ENCODE measurements at places on chromosomes 11 and 22. TPM values are rescaled to one million over a fixed set of nuclear protein-coding genes. Genes with fewer than 3 reads are reported as not detected.

OR51B5 gene
- total RNA-seq: not detected

GRCh38 chr11:117861151-117862018 lies 15.1 kb downstream of the FXYD6 start:
- peaks cover 20% of the 10 kb centered on the region for H3K27me3 ChIP-seq
- H3K4me1 ChIP-seq: peaks cover 17% of the 10 kb centered on the region
- peak overlapping the region; percentile 59 for H3K27ac ChIP-seq
- H3K4me3 ChIP-seq: peak overlapping the region; percentile 59
- H3K36me3 ChIP-seq: no peaks in the 10 kb centered on the region

DNA sequence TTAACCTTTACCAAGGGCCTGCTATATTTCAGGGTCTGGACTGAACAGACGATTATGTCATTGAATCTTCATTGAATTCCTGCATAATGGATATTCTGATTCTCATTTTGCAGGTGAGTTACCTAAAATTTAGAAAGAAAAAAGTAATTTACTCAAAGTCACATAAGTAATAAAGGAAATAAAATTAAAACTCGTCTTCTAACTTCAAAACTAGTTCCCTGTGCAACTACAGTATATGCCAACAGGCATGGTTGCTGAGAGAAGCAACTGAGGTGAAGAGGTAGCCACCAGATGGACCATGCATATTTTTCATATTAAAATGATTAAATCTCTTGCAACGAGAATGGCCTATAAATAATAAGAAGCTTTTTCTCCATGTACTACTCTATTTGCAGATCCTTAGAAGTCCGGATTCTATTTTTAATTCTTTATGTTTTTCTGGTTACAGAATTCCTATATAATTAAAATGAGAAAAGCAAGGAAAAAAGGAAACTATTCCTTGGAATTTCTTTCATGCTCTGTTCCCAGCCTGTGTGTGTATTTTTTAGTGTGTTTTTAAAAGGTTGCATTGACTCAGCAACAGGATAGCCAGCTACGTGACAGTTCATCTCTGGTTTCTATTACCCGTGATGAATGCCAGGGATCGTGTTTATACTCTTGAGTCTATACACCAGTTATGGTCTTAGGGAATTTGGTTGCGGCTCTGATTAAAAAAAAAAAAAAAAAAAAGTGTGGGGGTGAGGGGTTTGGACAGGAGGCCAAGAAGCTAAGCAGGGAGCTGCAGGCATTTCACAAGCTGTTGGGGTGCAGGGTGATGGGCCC lies 186.8 kb downstream of the ETS1 start:
- H3K4me3 ChIP-seq: no peak overlapping the region
- no peak overlapping the region for H3K27ac ChIP-seq
- H3K36me3 ChIP-seq: peaks cover 3% of the 10 kb centered on the region

- no peaks in the 10 kb centered on the region for H3K36me3 ChIP-seq
- H3K4me1 ChIP-seq: no peaks in the 10 kb centered on the region
- H3K27ac ChIP-seq: no peak overlapping the region
- no peak overlapping the region for H3K4me3 ChIP-seq
Measured at GRCh38 chr11:23653071-23653675, 792.9 kb upstream of the CCDC179 start.

- no peak overlapping the region for H3K4me3 ChIP-seq
- no peaks in the 10 kb centered on the region for H3K36me3 ChIP-seq
- no peak for DNase-seq
- H3K27ac ChIP-seq: no peak overlapping the region
- H3K27me3 ChIP-seq: no peaks in the 10 kb centered on the region
Measured at GRCh38 chr11:119506436-119506835, 83.5 kb upstream of the THY1 start.

DNA sequence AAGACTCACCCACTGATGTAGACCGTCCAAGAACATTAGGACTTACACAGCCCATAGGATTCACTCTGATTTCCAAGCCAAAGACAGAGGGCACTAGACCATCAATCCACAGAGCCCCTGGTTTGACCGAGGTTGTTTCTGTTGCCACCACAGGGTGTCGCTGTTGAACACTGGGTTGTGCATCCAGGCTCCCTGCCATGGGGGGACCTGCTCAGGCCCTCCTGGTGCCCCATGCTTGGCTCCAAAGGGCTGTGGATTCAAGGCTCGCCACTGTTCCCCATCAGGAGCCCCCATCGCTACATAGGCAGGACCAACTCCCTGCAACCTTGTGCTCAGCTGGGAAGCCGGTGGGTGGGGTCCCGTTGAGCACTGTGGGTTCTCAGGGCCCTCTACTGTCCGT lies 128.0 kb upstream of the ANO1 start:
- no peaks in the 10 kb centered on the region for H3K4me1 ChIP-seq
- no peak overlapping the region for H3K4me3 ChIP-seq
- DNase-seq: no peak
- no peaks in the 10 kb centered on the region for H3K27me3 ChIP-seq
- no peak overlapping the region for H3K27ac ChIP-seq
- no peaks in the 10 kb centered on the region for H3K36me3 ChIP-seq

OR5F1 gene
- not detected for total RNA-seq

FGF3 gene
- not detected for total RNA-seq

- H3K36me3 ChIP-seq: no peaks in the 10 kb centered on the region
- peak overlapping the region; percentile 68 for H3K4me3 ChIP-seq
- H3K27me3 ChIP-seq: peaks cover 23% of the 10 kb centered on the region
- H3K4me1 ChIP-seq: peaks cover 12% of the 10 kb centered on the region
- peak; percentile 66 for DNase-seq
Measured at GRCh38 chr11:72584293-72584938, 89.8 kb downstream of the PDE2A start.

DNA sequence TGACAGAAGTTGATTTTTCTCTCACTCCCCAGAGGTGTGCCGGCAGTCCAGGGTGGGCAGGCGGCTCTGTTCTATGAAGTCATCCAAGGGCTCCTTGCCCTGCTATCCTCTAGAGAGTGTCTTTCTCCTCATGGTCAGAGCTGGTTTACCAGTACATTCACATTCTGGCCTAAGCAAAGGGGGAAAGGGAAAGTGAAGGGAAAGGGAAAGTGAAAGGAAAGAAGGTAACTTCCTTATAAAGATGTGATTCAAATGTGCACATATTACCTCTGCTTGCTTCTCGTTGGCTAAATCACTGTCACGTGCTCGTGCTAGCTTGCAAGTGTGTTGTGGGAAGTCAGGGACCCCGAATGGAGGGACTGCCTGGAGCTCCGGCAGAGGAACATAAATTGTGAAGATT lies 2.9 kb upstream of the HTATIP2 start:
- peaks cover 2% of the 10 kb centered on the region for H3K27me3 ChIP-seq
- peak; percentile 37 for DNase-seq
- H3K4me3 ChIP-seq: peak overlapping the region; percentile 84
- peak overlapping the region; percentile 90 for H3K27ac ChIP-seq
- peaks cover 41% of the 10 kb centered on the region for H3K4me1 ChIP-seq
- peaks cover 9% of the 10 kb centered on the region for H3K36me3 ChIP-seq

DNA sequence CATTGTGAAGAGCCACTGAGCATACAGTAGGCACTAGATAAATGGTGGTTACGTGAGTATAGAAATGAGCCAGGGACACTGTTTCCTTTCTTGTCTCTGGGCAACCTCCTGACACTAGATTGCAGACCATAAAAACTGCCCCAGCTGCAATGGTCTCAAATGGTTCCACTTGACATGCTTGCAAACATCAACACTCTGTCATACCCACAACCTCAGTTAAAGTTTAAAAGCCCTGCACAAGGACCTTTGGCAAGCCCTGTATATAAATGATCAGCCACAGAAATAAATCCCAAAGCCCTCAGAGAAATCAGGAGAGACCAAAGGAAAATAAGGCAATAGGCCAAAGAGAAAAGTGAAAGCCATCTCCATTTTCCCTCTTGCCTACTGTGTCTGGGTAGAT lies 20.7 kb downstream of the PLEKHA7 start:
- H3K27ac ChIP-seq: no peak overlapping the region
- peaks cover 2% of the 10 kb centered on the region for H3K4me1 ChIP-seq
- H3K36me3 ChIP-seq: no peaks in the 10 kb centered on the region
- DNase-seq: no peak
- H3K4me3 ChIP-seq: no peak overlapping the region

OSBP2 gene
- total RNA-seq: 0.61 TPM

GRCh38 chr11:104870910-104871309 lies 27.4 kb downstream of the CASP12 start:
- DNase-seq: no peak
- H3K27ac ChIP-seq: no peak overlapping the region
- H3K4me3 ChIP-seq: no peak overlapping the region
- peaks cover 14% of the 10 kb centered on the region for H3K36me3 ChIP-seq
- peaks cover 12% of the 10 kb centered on the region for H3K4me1 ChIP-seq

TREH gene
- total RNA-seq: not detected

APOBEC3H gene
- total RNA-seq: 75.5 TPM

FAM83F gene
- total RNA-seq: 0.30 TPM

- H3K4me1 ChIP-seq: peaks cover 3% of the 10 kb centered on the region
- no peak for DNase-seq
- no peak overlapping the region for H3K27ac ChIP-seq
- no peak overlapping the region for H3K4me3 ChIP-seq
- no peaks in the 10 kb centered on the region for H3K27me3 ChIP-seq
- H3K36me3 ChIP-seq: peaks cover 1% of the 10 kb centered on the region
Measured at GRCh38 chr22:17943533-17944249, 80.7 kb downstream of the MICAL3 start.

GRCh38 chr11:120952461-120953434 lies 71.2 kb upstream of the TBCEL start:
- DNase-seq: peak; percentile 71
- H3K27ac ChIP-seq: no peak overlapping the region
- H3K4me1 ChIP-seq: peaks cover 12% of the 10 kb centered on the region
- peaks cover 2% of the 10 kb centered on the region for H3K36me3 ChIP-seq
- peaks cover 22% of the 10 kb centered on the region for H3K27me3 ChIP-seq

DNA sequence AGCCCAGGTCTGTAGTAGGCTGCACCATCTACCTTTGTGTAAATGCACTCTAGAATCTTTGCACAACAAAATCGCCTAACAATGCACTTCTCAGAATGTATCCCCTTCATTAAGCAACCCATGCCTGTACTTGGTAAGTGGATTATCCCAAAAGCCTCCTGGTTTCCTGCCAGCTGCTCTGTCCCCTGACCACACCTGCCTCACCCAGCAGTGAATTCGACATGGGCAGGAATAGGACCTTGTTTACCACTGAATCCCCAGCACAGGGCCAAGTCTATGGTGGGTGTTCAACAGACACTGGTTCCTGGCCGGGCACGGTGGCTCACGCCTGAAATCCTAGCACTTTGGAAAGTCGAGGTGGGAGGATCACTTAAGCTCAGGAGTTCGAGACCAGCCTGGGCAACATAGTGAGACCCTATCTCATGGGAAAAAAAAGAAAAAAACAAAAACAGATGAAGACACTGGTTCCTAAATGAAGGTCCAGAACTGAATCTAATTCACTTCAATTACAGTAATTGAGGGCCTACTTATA lies 5.1 kb upstream of the SYCE3 start:
- peaks cover 9% of the 10 kb centered on the region for H3K4me1 ChIP-seq
- no peak overlapping the region for H3K4me3 ChIP-seq
- H3K27me3 ChIP-seq: peaks cover 11% of the 10 kb centered on the region
- peaks cover 18% of the 10 kb centered on the region for H3K36me3 ChIP-seq
- H3K27ac ChIP-seq: no peak overlapping the region
- no peak for DNase-seq

GRCh38 chr11:118929501-118930093 lies 3.9 kb upstream of the BCL9L start:
- no peaks in the 10 kb centered on the region for H3K36me3 ChIP-seq
- peak overlapping the region; percentile 99 for H3K4me3 ChIP-seq
- peak overlapping the region; percentile 93 for H3K27ac ChIP-seq
- peaks cover 43% of the 10 kb centered on the region for H3K4me1 ChIP-seq
- H3K27me3 ChIP-seq: no peaks in the 10 kb centered on the region

Measured in activated naive CD8-positive, alpha-beta T cell treated with anti-CD3 and anti-CD28 coated beads, Interleukin-2, amount 10 ng/mL, durations not matched to agents 7 days and 5 days (primary cell).